WTC11 (cell line): ENCODE measurements at places on chromosomes 12 and 14.

DNA sequence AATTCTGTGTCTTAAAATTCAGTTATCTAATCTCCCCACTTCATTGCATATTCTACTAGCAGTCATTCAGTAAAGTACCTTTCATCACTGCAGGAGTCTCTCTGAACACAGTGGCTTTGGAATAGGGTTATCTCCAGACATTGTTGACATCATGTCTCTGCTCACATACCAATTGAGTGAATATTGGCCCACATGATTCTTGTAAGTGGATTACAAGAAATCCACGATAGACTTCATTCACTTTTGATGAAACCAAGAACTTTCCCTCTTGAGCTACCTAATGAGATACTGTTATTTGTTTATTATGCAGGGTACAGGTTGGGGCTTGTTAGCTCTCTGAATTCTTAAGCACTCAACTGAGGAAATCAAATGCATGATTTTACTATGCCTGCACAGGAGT lies 284.9 kb downstream of the RAD51B start:
- DNase-seq = no peak
- H3K4me1 ChIP-seq = peaks cover 35% of the 10 kb centered on the region
- H3K4me3 ChIP-seq = no peak overlapping the region
- H3K27me3 ChIP-seq = no peaks in the 10 kb centered on the region

DNA sequence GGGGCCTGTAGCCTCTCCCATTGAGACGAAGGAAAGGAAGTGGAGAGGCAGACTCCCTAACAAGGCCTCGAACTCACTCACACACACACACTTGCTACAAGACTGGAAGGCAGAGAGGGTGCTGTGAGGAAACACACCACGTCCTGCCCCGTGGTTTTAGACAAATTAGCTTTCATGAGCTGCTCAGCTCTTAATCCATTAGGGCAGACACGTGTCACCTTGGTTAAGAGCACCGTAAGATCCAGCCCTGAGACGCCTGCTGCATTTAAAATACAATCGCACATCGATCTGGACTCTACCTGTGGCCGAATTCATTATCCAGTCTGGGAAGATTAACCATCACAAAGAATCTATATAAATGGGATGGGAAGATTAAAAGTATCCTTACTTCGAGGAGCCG lies 72.0 kb downstream of the RIMBP2 start:
- H3K4me3 ChIP-seq = no peak overlapping the region
- H3K27ac ChIP-seq = no peak overlapping the region
- no peak for DNase-seq
- no peaks in the 10 kb centered on the region for H3K27me3 ChIP-seq

DNA sequence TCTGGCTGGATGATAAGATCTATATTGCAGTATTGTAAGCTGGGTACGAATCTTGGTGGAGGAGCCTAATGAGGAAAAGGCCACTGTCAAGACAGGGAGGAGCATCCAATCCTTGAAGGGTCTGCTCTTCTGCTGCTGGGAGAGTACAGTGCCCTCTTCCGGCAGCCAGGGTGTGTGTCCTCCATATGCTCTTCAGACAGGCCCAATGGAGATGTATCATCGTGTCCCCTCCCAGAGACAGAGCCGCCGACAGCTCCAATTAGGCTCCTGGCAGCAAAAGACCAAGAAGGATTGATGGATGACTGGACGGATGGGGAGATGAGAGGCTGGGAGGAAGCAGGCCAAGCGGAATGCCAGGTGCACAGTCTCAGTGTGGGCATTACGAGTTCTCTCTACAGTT lies 51.6 kb upstream of the PIWIL1 start:
- DNase-seq = no peak
- no peaks in the 10 kb centered on the region for H3K4me1 ChIP-seq
- no peak overlapping the region for H3K27ac ChIP-seq
- H3K36me3 ChIP-seq = peaks cover 45% of the 10 kb centered on the region
- H3K27me3 ChIP-seq = peaks cover 21% of the 10 kb centered on the region
- H3K4me3 ChIP-seq = no peak overlapping the region

GRCh38 chr14:55761651-55762050 lies 181.6 kb downstream of the KTN1 start:
- H3K36me3 ChIP-seq = no peaks in the 10 kb centered on the region
- no peaks in the 10 kb centered on the region for H3K27me3 ChIP-seq
- no peak overlapping the region for H3K4me3 ChIP-seq
- no peak for DNase-seq
- H3K27ac ChIP-seq = no peak overlapping the region

- no peak overlapping the region for H3K4me3 ChIP-seq
- no peaks in the 10 kb centered on the region; the same call in 1 of the 2 replicates for H3K27me3 ChIP-seq
- DNase-seq = no peak
These were observed 59.3 kb downstream of the PHETA1 start for GRCh38 chr12:111309584-111309983.

GRCh38 chr14:44941591-44941990 lies 20.2 kb downstream of the KLHL28 start:
- no peaks in the 10 kb centered on the region for H3K27me3 ChIP-seq
- DNase-seq = no peak
- peaks cover 52% of the 10 kb centered on the region for H3K36me3 ChIP-seq
- H3K27ac ChIP-seq = no peak overlapping the region
